PC-3 (cell line): ENCODE measurements at places on chromosomes 7 and 10.

- DNase-seq = no peak
Measured at GRCh38 chr7:127770885-127771284, 118.9 kb downstream of the SND1 start.

- DNase-seq = no peak
Measured at GRCh38 chr10:113937756-113938155, 83.3 kb downstream of the NHLRC2 start.

DNA sequence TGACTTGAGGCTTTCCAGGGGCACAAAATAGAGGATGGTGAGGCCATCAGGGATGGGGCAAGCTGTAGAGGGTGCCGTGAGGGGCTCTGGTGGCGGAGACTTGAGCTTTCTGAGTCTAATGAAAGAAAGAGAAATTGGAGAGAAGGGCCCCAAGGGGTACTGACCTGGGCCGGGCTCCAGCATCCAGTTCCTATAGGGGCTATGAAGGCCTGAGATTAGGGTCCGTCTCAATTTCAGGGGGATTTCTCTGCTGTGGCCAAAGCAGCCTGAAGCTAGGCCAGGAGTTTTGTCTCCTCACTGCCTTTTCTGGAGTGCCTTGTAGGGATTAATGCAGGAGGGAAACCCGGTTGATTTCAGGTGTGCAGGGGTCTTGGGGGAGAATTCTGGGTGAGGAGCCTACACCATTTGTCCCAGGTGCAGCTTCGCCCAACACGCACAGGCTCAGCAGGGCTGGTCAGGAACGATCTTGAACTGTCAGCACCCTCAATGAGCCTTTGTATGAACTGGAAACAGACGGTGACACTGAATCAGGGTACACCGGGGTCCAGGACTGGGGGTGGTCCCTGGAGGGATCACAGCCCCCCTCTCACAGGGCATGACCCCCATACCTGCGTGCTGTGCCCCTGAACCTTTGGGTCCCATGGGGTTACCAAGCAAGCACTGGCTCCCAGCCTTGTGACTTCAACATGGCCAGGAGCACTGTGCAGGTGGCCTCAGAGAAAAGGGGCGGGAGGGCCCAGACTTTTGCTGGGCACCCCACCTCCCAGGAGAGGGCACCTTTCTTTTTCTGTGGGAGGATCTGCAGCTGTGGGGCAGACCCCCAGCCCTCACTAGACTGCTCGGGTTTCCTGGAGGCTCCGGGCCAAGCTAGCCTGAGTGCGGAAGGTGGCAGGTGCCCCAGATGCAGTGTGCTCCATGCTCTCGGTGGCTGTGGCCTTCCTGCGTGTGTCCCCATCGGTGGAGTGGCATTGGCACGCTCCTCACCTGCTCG lies 122.9 kb upstream of the RET start:
- DNase-seq = no peak

GRCh38 chr7:87219545-87220025 lies at the start of gene TMEM243:
Gene TMEM243 (minus strand): TSS chr7:87219732. CDS start chr7:87219503, 229 bp downstream.
- peak; percentile 54 for DNase-seq

DNA sequence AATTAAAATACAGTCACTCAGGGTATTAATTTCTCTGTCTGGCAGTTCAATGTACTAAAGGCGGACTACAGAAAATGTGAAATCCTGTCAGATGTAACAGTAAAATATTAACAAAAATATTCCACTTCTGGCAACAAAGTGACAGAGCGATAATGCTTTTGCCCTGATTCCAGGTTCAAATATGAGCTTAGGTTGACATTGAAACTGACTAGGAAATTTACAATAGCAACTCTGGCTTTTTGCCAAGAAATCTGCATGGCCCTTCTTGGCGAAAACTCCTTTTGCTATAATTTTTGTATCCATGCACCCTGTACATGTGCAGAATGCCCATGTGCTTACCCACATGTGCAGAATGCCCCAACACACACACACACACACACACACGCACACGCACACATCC lies 552.2 kb downstream of the MDFIC start:
- DNase-seq = no peak

GRCh38 chr7:130943336-130943901 lies 209.4 kb upstream of the KLF14 start:
- peak; percentile 69 for DNase-seq

GRCh38 chr7:43484678-43485395 lies 98.1 kb upstream of the STK17A start:
- peak; percentile 49 for DNase-seq

GRCh38 chr10:88385601-88386203 lies 197.4 kb downstream of the RNLS start:
- no peak for DNase-seq

DNA sequence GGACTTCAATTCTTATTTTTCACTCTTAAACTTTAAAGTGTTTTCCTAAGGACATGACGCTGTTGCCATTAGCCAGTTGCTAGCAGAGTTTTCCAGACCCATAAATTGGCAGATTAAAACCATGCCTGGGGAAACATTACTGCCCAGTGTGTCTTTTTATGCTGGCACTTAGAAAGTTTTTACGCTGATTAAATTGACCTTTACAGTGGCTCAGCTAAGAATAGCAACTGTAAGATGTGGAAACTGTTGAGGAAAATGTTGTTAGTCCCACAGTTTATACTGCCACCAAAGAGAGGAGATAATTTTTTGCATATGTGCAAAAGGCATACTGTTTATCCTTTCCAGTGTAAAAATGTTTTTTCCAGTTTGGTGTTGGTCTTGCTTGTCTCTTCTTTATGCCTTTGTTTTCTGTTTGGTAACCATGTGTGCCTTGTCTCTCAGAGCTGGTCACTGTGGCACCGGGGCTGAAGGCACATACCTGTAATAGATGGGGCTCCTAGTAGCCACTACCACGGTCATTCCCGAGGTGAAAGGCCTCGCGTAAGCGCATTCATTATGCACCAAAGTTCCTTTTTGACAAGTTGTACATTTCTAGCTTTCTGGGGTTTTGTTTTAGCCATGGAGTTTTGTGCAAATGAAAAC lies 45.3 kb downstream of the CYP17A1 start:
- DNase-seq = no peak

GRCh38 chr10:27911539-27911938 lies 87.3 kb downstream of the ODAD2 start:
- no peak for DNase-seq

DNA sequence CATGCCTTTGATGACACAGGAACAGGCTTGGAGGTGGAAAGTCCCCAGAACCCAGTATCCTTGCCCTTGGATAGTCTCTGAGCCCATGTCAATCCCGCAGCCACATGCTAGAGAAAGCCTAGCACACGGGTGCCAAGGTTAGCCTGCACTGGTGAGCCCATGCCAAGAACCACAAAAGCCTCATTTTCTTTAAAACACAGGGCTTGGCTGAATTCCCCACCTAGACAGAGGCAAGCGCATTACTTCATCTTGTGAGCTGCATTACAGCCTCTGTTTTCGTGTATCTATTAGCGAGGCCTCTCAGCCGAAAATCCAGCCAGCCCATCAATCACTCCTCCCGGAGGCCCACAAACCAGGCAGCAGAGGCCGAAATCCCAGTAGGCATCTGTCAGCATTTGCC lies 314.9 kb upstream of the AUTS2 start:
- DNase-seq = no peak

- no peak for DNase-seq
Measured at GRCh38 chr10:86234541-86235270, 131.9 kb downstream of the GRID1 start.

- no peak for DNase-seq
Measured at GRCh38 chr7:2186166-2186565, 46.6 kb downstream of the MAD1L1 start.

GRCh38 chr10:70600512-70601395 lies 1.8 kb downstream of the PRF1 start:
- no peak for DNase-seq

- DNase-seq = no peak
Measured at GRCh38 chr7:22210355-22210754, 146.6 kb downstream of the RAPGEF5 start.

DNA sequence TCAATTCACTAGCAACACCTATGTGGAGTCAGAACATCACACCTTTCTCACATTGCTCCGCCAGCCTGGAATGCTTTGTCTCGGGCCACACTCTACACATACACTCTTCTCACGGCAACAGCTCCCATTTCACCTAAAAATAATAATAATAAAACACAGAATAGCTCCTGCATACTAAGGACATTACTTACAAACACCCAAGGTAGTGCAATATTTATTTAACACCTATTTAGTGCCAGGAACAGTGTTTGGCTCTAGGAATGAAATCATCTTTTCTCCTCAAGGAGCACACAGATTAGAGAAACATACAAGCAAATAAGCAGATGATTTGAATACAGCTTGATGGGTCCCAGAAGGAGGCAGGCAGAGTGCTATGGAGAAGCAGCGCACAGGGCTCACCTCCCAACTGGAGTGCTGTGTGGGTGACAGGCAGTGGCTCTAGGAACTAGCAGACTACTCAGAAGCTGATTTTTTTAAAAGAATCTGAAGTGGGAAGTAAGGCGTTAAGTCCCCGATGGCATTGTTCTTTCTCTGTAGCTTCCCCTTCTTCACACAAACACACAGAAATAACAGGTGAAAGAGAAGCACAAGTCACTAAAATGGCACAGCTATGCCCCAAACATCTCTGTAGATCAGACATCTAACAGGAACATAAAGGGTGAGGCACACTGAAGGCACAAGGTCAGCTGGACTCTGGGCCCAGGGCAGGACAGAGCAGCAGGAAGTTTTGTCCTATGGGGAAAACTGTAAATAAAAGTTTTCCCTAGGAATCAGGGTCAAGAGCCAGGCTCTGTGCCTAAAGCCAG lies 16.7 kb downstream of the USP6NL start:
- DNase-seq = no peak

DNA sequence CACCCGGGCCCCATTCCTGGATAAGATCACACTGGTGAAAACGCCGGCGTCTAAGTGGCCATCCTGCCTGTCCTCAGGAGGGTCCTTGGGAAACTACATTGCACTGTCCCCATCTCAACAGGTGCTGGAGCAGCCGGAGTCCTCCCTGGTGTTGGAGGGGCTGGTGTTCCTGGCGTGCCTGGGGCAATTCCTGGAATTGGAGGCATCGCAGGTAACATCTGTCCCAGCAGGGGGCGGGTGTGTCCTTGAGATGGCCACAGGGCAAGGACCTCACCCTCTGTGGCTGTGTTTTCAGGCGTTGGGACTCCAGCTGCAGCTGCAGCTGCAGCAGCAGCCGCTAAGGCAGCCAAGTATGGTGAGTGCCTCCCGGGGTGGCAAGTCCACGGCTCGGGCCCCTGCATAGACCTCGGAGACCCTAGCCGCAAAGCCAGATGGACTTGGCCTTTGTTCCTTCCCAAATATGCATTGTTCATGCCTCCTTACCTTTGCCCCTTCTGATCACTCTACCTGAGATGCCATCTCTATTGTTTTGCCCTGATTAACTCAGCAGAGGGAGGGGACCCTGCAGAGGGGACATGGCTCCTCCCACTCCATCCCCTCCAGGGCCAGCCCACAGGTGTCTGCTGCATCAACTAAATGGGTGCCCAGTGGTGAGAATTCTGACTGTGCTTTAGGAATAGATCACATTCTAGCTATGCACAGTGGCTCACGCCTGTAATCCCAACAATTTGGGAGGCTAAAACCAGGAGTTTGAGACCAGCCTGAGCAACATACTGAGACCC lies 23.8 kb downstream of the ELN start:
- DNase-seq = peak; percentile 67

GRCh38 chr10:86775056-86775869 lies 18.8 kb downstream of the BMPR1A start:
- DNase-seq = no peak

DNA sequence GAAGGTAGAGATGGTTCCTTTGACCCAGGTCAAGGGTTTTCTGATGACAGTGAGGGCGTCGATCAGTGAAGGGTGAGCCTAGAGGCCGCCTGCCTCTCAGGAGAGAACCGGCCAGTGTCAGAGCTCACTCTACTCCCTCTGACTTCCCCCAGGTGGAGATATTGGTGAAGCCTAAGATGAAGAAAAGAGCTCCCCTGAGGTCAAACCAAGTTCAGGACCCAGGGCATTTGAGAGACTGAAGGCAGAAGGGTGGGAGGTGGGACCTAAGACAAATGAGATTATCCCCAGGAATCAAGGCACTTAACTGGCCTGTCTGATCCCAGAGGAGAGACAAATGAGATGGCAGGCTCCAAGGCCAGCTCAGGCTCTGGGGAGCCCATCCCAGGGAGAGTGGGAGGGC lies 104.7 kb downstream of the CDH23 start:
- DNase-seq = no peak

DNA sequence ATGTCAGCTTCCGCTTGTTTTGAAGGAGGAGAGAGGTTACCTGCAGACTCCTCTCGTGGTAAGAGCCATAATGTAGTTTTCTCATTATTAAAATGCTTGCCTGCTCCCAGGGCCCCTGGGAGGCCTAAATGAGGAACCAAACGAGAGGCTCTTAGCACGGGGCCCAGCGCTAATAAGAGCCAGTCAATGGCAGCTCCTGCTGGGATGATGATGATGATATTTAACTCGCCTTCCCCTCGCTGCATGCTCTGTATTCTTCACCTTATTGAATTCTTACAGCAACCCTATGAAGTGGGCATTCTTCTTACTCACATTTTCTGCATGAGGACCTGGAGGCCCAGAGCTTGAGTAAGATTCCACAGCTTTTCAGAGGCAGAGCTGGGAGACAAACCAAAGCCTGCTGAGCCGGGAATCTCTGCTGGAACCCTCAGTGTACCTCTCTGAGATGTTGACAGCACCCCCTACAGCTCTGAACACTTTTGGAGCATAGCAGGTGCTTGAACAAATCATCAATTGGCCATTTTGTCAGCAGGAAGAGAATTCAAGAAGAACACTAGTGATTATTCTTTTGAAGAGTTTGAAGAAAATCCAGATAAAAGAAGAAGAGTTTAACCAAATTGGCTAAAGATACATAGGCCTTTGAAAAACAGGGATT lies 93.1 kb upstream of the HABP2 start:
- DNase-seq = no peak

GRCh38 chr10:24998044-24998443 lies 17.9 kb downstream of the ENKUR start:
- no peak for DNase-seq

DNA sequence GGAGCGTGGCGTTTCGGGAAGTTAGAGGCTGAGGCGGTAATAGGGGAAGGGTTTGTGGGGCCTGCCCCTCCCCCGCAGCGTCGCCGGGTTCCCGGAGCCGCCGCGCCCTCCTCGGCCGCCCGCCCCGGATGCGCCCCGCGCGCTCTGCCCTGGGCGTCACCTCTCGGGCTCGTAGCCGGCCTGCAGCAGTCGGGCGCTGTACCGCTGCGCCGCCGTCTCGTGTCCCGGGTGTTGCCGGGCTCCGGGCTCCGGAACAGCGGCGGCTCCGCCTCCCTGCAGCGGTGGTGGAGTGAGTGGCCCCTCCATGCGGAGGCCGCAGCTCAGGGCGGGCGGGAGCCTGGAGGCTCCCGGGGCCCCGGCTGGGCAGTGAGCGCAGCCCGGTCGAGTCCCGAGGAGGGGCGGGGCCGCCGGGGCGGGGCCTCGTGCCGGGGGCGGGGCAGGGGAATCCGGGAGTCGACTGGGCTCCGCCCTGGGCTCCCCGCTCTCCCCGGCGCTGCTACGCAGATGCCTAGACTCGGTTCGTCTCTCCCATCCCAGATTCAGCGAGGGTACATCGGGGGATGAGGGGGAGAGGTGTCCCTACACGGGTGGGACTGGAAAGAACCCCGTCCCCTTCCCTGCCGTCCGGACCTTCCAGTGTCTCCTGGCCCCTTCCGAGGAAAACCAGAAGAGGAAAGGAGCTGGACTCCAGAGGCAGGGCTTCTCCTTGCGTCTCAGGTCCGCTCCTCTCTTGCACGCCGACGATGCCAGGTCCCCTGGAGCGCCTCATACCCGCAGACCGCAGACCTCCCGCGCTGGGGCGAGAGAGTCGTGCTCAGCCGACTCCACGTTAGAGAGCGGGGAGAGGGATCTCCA lies at the start of gene IMPDH1:
Gene IMPDH1 (minus strand): TSS at position 387 of the 855 bp plus-strand sequence. CDS start 81 bp downstream, at position 306.
- DNase-seq = peak; percentile 71
